Nephron progenitor cell (in vitro differentiated cells): ENCODE measurements at places on chromosomes 5 and 9.

DNA sequence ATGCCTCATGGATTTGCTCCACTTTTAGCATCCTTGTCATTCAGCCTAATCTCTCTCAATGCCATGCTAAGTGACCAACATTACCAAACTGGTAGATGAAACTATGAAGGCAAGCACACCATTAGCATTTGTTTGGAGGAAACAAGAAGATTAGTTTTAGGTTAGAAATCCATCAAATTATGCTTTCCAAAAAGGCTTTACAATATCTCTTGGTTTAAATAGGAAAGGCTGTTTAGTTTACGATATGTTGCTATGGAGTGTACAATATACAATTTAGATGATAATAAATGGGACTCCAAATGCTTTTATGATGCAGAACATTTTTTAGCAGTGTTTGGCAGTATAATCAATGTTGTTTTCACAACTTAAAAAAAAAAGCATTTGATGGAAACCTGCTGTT, 47.8 kb upstream of the CTXN3 start:
- no peak for DNase-seq

DNA sequence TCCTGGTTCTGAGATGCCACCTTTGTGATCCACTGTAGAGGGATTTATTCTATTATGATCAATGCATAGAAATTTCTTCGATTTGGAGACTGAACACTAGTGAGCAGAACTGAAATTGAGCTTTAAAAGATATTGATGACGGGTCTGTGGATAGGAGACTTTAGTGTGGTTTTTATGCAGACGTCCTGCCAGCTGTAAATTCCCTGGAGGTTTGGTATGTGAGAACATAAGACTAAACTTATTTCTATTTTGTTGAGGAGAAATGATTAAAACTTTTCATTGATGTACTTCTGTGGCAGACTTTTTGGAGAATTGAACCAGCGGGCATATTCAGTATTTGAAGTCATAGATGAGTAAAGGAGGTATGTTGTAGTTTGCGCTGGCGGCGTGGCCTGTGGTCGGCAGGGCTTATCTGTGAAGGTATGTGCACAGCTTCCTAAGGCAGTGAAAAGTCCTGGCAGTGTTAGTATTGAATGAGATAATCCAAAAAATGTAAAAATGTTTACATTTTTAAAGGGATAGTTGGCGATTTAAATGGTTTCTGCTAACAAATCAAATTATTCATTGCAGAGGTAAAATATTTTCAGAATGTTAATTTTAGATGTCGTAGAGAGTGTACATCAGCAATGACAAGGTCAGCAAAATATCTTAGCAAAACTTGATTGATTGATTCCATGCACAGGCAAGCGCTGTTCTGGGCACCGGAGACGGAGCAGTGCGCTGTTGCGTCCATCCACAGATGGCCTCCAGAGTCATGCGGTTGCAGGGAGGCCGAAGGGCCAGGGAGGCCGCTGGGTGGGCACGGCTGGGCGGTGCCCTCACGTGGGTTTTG, 20.4 kb downstream of the TENT4A start:
- DNase-seq, result no peak

GRCh38 chr9:18274693-18275092, 199.3 kb upstream of the ADAMTSL1 start:
- DNase-seq, result no peak

DNA sequence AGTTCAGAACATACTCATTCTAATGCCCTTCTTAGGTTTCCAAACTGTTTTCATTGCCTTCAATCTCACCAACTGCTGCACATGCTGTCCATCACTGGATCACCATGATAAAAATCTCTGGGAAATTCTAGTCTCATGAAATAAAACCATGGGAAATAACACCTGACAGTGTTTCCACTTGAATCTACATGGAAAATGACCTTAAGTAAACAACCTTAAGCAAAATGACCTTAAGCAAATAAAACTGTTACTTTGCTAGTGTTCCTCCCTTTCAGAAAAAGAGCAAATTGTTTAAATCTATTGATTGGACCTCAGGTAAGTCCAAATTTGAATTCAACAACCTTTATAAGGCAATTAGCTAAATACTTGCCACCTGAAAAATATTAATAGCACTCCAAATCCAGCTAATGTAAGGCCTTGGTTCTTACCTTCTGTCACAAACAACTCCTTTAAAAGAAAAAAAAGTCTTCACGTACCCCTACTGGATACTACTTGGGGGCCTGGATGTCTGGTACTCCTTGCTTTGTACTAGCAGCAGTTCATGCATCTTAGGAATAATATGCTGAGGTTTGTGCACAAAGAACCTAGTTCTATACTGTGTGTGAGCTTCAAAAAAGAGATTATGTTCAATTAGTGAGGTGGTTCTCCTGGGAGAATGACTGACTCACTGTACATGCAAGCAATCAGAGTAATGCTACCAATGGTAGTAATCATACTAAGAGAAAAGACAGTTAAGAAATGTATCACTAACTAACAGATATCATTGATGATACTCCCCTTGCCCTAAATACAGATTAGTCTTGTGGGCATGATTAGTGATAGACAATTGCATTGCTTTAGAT, 630.4 kb downstream of the PSAT1 start:
- no peak for DNase-seq

DNA sequence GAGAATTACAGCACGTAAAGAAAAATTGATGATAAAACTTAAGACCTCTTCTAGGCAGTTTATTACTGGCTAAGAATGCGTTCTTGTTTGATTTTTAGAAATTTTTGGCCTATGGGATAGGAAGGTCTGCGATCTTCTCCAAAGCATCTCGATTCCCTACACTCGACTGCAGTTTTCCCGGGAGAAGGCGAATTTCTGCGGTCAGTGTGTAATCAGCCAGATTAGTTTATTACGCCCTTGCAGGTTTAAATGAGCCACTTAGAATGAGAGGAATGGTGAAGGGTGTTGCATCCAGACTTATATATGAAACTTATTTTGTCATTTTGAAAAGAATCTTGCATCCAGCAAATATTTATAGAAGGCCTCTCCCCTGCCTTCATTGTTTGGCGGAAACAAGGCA, 1.2 kb downstream of the MTAP start:
- DNase-seq, result no peak

DNA sequence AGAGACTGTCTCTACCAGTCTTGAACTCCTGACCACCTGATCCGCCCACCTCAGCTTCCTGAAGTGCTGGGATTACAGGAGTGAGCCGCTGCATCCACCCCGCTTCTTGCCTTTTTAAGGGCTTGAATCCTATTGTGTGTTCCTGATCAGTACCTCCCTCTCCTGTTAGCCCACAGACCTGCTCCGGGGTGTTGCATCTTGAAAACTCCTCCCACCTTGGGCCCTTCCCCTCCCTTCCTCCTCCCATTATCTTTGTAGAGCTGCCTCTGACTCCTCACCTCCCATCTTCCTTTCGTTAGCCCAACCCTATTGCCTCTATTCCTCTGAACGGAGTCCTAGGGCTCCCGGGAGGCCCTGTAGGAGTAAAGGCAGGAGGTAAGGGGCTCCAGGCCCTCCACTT, 48.5 kb upstream of the NEK6 start:
- no peak for DNase-seq

DNA sequence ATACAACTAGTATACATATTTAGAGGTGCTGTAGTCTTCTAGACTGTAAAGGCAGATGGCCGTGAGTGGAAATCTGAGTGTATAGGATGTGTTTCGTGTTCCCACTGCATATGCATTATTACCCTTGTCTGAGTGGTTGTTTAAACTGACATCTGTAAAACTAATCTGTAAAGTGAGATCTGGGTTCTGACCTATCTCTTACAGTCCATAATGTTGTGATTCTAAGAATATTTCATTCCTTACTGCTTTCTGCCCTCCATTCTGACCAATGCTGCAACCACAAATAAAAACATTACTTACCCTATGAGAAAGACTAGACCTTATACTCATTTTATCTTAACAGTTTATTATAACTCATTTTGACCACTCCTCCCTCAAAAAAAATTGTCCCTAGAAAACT, 47.6 kb upstream of the MACIR start:
- DNase-seq, result no peak

- DNase-seq, result no peak
Observed at GRCh38 chr9:111668026-111668573, 6.7 kb downstream of the GNG10 start.

DNA sequence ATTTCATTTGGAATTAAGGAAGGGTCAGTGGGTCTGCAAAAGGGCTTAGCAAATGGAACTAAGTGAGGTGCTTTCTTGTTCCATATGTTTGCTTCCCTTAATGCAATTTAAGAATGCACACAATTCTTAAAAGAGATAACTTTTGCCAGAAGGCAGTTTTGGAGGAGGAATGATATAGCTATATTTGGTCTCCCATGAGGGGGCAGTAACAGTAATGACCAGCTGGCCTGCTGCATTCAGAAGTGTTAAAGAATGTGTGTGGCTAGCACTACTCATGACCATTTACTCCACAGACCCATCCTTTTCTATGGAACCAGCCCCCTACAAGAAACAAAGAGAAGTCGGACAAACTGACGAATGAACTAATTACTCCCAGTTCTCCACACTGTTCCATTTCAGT, 638.9 kb downstream of the RAB3C start:
- DNase-seq, result no peak

GRCh38 chr5:151357792-151358191, 10.4 kb upstream of the SLC36A2 start:
- DNase-seq, result no peak

- peak; percentile 66 for DNase-seq
Observed at GRCh38 chr5:137752905-137753690, 1.1 kb downstream of the HNRNPA0 start.

DNA sequence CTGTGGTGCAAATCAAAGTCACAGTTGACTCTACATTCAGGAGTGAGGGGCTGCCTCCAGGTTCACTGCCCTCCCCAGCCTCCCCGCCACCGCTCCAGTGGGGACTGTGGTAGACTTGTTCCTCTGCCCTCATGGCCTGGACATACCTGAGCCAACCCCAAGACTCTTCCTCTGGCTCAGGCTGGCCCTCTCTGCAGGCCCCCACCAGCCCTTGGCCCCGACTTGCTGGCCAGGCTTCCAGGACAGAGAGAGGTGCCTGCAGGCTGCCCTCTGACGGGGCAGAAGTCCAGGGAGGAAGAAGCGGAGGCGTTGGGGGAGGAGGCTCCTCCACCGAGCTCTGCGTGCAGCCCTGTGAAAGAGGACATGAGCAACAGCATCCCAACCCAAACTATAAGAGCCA, 2.8 kb upstream of the SARDH start:
- no peak for DNase-seq

DNA sequence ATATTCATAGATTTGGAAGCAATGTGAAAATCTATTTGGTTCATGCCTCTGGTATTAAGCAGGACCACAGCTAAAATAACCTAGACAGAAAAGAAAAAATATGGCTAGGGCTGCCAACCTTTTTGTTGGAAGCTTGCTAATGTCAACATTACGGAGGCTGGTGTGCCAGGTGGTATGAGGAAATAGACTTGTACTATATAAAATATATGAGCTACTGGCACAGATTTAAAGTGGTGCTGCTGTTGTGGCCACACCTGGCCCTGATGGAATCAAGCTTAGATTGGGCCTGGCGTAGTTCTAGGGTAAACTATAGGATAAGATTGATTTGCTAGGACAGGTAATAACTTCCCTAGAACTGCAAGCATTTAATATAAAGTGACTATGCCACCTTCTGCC, 10.6 kb upstream of the PARP8 start:
- no peak for DNase-seq

GRCh38 chr9:108784998-108785397, 70.8 kb downstream of the ACTL7B start:
- DNase-seq, result no peak

DNA sequence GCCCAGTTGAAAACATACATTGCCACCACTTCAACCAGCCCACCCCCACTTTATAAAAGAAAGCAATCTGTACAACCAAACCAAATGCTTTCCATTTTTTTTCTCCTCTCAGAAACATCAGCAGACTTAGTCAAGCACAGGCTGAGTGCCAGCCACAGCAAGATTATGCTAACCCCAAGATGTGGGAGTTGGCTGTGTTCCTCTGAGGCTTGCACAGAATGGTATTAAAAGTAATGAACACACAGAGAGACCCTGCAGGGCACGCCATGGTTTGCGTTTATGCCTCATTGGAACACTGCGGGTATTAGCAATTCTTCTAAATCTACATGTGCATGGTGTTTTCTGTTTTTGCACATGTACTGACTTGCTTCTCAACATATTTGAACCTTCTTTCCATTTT, 419.9 kb upstream of the GRAMD2B start:
- no peak for DNase-seq

GRCh38 chr9:38732885-38733284, 13.0 kb upstream of the FAM240B start:
- no peak for DNase-seq
